ENCODE measurements at places on chromosomes 7 and 10.

DNA sequence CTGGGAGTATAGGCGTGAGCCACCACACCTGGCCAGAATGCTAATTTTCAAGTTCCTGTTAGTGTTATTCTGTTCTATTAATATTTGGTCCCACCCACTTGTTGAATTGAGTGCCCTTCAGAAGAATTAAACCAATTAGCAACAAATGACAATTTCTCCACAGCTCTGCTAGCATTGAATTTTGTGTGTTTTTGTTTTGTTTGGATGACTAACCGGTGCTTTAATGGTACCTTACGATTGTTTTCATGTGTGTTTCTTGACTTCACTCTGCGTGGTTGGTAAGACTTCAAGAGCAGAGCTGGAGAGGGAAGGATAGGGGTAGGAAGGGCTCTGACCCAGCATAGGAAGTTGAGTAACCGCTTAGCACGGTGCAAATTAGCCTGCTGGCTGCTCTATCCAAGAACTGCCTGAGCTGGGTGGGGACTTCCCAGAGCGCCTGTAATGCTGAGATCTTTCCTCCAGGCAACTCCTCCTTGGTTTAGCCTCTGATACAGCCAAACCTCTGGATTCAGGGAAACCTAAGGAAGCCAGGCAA is 4.6 kb downstream of the ARPC1B start:
- DNase-seq, result no peak

DNA sequence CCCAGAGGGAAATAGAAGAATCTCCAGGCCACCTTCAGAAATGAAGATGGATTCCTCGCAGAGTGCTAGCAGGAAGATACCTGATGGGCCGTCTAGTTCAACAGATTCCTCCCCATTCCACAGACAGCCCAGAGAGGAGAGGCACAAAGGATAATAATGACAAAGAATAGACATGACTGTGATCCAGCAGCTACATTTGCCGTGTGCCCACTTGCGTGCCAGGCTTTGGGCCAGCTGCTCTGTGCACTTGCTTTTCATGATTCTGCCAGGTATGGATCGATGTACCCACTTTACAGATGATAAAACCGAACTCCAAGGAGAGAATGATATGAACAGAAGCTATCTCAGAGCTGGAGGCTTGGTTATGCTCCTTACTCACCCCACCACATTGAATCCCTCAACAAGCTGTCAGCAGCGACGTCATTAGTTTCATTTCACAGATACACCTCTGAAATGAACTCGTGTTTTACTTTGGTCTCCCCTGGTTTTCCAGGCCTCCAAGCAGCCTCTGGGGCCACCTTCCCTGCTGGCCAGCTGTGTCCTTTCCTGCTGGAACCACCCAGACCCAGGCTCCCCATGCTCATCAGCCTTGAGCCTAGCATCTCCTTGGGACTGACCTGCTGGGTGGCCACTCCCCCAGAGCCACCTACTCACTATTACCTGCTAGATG is 11.9 kb upstream of the WDFY4 start:
- DNase-seq, result no peak

DNA sequence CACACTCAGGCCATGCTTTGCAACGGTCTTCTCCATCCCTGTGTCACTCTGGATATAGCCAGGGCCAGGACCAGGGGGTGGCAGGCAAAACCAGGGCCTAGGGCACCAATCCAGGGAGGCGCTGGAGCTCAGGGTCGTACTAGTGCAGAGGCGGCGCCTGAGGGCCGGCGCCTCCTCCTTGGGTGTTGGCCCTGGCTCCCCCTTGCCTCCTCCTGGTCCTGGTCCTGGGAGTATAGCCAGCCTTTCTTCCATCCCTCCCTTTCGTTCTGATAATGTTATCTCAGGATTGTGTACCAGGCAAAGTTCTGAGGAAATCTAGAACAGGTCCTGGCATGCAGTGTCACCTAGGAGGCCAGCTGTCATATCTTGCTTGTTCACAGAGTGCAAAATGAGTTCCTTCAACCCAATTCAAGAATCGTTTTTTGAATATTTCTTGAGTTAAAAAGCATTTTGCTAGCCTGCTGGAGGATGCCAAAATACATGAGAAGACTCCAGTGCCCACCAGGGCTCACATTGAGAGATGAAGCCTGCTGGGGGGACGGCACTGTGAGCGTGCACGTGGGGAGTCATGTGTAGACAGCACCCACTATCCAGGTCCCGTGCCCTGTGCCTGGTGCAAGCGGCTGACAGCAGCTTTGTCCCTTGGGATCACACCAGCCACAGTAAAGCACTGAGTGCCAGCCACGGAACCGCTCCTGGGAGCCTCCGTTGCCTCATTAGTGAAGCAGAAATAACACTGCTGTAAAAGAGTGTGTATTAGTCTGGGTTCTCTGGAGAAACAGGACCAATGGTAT is 106.9 kb upstream of the C7orf33 start:
- no peak for DNase-seq

DNA sequence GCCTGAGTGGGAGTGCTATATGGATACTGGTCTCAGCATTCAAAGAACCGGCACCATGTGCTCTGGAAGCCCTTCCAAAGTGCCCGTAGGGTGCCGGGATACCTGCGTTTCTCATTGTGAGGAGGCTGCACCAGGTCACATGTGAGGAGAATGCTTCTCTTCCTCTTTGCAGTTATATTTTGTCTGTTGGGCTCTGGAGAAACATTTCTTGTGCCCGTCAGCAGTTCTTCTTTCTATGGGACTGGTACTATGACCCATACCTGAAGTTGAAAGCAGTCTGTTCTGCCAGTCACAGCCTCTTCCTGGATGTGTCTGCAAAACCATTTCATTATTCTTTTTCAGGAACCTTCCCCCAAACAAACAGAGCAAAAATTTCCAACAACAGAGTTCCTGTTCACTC is 465.0 kb downstream of the SUGCT start:
- DNase-seq, result no peak

- no peak for DNase-seq
Observed at GRCh38 chr10:85315657-85316056, 987.3 kb downstream of the CCSER2 start.

- no peak for DNase-seq
Observed at GRCh38 chr10:88172159-88172558, 308.7 kb downstream of the PTEN start.
